ENCODE measurements at places on chromosomes 4 and X.

DNA sequence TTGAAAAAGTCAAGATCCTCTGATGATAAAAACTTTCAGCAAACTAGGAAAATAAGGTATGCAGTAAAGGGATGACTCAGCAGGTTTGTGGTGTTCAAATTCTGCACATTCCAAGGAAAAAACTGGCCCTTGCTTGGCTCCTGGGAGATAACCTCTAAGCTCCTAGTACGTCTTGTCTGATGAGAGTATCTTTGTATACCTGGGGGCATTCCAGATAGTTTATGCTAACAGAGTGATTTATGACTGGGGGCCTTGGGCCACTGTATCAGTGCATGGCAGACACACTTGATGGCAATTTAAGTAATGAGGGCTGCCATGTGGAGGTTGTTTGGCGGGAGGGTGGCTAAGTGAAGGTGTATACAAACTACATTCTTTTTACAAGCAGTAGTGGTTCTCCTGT is 56.9 kb downstream of the NSG1 start:
- no peak for DNase-seq

- DNase-seq = no peak
These were observed 119.0 kb downstream of the REELD1 start for GRCh38 chr4:146333187-146333894.

DNA sequence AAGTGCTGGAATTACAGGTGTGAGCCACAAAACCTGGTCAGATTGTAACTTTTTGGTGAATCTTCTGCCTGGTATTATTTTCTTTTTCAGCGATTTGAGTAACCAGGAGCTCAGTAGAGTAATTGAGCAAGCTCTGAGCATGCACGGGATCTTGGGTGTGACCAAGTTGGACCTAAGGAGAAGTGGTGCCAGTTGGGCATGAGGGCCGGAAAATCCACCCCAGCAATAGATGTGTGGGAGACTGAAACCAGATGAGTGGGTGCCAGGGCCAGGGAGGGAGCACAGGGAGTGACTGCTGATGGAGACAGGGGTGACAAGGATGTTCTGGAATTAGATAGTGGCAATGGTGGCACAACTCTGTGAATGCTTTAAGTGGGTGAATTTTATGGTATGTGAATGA is 3.7 kb upstream of the CCNQ start:
- DNase-seq = no peak

DNA sequence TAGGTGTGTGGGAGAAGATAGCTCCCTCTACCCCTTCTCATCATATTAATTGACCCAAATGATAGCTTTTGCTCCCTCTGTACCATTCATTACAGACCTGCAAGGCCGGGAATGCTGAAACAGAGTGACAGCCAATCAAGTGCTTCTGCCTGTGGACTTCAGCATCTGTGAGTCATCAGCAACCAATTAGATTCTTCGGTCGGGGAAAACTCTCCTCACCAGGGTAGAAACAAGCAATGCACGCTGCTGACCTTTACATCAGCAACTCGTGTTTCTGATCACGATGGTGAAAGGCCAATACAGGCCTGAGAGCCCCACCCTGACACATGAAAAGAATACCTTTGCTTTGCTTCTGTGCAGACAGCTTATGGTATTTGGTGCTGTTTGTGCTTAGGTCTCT is 347.2 kb upstream of the DDX53 start:
- DNase-seq = no peak

DNA sequence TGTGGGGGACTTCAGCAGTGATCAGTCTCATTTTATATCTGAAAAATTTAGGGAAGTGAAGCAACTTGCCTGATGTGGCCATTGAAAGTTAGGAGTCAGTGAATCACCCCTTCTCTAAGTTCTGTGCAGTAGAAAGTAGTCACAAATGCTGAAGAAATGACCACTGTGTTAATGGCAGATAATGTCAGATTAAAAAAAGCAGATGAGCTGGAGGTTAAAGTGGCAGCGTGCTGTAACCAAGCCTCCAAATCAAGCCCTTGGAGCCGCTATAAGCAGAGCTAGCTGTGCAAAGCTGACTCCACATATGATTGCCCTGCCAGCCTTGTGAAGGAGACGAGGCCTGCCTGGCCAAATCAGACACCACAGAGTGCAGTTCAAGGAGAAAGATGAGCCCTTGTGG is 39.2 kb upstream of the PDE5A start:
- DNase-seq = no peak

DNA sequence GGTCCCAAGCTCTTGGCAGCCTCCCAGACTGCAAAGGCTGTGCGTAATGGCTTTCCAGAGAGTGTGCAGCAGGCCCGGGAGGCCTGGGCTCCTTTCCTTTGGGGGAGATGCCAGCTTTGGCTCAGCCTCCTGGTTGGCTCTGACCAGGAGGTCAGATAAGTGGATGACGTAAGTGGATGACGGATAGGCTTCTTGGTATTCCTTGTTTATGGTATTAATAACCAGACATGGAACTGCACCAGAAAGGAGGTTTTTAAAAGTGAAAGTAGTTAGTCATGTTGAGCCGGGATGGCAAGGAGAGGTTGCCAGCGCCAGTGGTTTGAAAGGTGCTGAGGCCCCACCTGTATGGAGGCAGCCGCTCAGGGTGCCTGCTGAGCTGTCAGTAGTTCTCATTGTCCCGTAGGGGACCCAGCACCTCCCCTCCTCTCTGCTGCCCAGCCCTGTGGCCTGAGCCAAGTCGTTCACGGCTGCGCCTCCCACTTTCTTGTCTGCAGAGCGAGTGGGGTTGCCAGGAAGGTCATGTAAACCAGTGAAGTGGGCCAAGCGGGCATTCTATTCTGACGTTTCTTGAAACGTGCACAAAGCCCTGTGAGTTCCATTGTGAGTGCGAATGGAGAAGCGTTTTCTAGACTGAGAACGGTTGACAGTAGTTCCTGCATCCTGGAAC is 28.7 kb upstream of the STOX2 start:
- peak; percentile 36 for DNase-seq

DNA sequence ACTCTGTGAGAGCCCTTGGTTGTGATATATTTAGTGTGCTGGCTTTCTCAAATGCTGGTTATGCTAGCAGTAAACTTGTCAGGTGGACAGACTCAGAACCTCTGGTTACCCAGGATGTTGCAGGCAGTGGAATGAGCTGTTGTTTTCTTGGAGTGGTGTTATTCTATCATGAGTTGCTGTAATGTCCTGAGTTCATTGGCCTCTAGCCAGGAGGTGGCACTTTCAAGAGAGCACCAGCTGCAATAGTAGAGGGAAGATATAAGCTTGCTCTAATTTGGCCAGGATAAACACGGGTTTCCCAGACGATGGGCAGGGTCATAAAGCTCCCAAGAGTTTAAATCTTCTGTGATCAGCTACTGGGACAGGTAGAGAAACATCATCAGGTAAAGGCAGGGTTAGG is 95.0 kb upstream of the UBQLN2 start:
- DNase-seq = no peak

DNA sequence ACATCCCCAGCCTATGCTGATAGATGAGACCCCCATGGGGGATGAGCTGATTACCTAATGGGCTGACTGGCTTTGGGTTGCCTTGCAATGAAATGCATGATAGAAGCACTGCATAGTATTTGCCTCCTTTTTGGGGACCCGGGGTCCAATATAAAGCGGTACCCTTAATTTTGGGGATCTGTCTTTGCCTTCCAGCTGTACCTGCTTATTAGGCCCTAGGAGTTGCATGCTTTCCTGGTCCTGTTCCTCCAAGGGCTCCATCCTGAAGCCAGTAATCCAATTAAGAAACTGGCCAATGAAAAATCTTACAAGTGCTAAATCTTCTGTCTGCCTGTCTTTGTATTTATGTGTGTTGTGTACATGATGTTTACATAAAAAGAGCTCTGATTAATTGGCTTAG is 791.6 kb downstream of the TRIML1 start:
- no peak for DNase-seq

- DNase-seq = no peak
These were observed 9.2 kb downstream of the PALLD start for GRCh38 chr4:168506014-168506413.

Measured in NCI-H2081 treated with DMSO at 0.1 percent for 48 hours (cell line).